CD4-positive, alpha-beta T cell treated with Interleukin-17A for 1 hour (primary cell): ENCODE measurements at places on chromosomes 7 and 10.

DNA sequence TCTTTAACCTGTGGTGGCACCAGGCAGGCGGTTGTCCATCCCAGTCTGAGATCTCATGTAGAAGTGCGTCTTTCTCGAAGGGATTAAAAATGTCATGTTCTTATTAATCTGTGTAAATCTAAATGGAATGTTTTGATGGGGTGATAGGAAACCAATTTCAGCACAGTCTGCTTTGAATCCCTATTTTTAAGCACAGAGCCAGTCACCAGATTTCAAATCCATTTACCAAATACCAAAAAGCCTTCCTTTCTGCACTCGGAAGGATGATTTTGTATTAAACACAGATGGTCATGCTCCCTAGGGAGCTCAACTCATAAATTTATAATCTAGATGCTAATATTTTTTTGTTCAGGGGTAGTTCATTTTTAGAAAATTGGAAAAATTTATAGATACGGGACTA is 160.6 kb upstream of the AOAH start:
- no peak for DNase-seq

DNA sequence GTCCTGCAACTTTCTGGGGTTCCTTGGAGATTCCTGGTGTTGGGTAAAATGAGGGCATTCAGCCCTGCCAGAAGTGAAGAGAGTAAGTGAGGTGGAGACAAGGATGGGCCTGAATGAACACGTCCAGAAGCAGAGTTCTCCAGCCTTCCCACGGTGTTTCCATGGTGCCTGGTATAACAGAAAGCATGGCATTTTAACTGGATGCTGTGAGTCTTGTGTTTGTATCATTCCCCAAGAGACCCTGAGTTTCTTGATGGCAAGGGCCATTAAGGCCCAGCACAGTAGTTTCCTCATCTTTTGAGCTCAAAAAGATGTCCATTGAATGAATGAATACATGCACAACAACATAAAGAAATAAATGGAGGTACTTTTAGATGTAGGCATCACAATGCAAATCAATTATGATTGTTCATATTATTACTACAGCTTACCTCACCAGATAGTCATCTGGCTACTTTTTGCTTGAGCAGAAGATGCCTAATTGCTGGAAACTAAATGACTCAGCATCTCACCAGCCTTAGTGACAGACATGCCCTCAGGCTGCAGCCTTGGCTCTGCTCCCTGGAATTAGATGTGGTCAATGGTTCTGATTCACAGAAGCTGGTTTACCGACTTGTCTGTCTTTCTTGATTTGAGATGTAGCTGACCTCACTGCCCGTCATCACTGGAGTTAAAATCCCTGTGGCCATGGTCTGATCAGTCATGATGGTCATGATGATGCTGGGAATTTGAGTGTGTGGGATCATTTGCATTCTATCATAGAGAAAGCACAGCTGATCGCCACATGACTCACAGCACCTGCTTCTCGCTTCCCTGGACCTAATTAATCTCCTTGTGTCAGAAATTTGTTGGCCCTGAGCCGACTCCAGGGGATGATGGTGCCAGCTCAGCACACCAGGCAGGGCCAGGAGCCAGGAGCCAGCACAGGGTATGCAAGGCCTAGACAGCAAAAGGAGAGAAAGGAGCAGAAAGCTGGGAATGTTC is 83.9 kb downstream of the CXCL12 start:
- no peak for DNase-seq

- no peak for DNase-seq
These were observed 26.4 kb upstream of the GSDME start for GRCh38 chr7:24783698-24784097.

- no peak for DNase-seq
These were observed 36.2 kb downstream of the RAMP3 start for GRCh38 chr7:45193828-45194227.

GRCh38 chr7:139541600-139542307 is 18.3 kb downstream of the CLEC2L start:
- DNase-seq = no peak

DNA sequence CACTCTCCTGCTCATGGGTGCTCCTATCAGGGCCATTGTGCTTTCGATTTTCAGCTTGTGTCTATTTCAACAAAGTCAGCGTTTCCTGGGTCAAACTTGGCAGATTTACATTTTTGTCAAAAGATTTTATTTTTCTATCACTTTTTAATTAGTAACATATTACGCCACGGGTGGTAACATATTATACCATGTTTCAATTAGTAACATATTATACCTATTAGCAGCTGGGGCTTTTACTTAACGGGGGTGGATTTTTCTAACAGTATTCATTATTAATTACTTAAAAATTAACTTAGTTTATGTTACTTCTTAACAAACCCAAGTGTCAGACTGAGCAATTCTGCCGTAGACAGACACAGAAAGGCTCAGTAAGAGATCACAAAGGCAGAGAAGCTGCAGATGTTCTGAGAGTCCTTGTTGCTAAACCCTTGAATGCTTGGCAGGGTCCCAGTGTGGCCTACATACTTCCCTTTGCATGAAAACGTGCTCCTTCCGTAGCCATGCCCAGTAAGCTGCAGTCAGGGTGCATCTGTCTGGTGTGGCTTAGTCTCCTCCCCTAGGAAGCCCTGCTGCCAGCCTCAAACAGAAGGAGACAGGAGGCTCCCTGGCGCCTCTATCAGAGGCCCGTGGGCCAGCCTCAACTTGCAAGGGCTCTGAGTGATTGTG is 263.1 kb upstream of the CXCL12 start:
- no peak for DNase-seq

GRCh38 chr10:4131407-4132215 is 346.6 kb upstream of the KLF6 start:
- peak; percentile 86 for DNase-seq

- DNase-seq = no peak
These were observed 198.7 kb downstream of the THSD7A start for GRCh38 chr7:11633310-11633709.

GRCh38 chr7:47153576-47153975 is 428.3 kb downstream of the TNS3 start:
- no peak for DNase-seq

- no peak for DNase-seq
These were observed 48.6 kb downstream of the ARHGAP19 start for GRCh38 chr10:97243836-97244235.

DNA sequence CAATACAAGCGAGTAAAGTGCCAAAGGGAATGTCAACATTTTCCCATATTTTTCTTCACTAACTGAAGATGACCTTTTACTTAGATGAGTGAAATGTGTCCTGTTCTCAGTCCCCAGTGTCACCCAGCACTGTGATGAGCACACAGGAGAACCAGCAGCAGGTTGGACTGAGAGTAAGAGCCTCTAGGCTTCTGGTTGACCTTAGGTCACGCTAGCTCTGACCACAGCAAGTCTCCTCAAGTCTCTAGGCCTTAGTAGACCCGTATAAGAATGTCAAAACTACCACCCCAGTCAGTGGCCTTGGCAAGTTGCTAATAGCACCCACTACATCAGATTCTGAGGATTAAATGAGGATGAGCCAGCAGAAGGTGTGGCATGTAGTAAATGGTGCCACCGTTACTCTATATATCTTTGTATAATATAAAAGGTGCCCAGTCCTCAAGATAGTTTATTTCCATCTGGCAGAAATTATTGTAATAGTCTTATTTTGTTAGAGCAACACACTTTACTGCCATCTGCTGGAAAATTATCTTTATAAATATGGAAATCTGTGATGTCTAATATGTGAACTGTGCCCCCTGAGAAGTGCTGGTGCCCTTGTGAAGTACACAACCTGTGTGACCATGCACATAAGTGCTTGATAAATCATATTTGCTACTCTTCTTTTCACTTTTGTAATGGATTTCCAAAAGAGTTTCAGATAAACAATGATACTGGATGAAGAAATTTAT is 75.7 kb downstream of the SPAG6 start:
- DNase-seq = peak; percentile 57

- DNase-seq = no peak
These were observed 56.5 kb downstream of the LYZL1 start for GRCh38 chr10:29345144-29345909.

GRCh38 chr10:1115607-1115955 is 59.4 kb downstream of the WDR37 start:
- DNase-seq = no peak

DNA sequence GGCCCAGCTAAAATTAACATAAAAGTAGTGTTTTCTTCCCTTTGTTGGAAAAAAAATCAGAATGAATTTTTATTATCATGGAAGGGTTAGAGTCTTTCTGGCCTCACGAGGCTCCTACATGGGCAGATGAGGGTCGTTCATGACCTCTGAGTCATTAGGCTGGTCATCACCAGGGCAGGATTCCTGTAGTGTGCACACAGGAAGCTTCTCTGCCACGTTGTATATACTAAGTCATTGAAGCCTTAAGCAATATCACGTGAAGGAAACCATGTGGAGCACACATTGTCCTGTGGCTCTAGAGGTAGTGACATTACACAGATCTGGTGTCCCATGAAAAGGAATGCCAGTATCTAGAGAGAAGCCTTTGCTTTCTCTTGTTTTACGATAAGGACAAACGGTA is 84.7 kb upstream of the C1QL3 start:
- no peak for DNase-seq

GRCh38 chr10:92997620-92998019 is 63.0 kb upstream of the CYP26C1 start:
- DNase-seq = no peak

DNA sequence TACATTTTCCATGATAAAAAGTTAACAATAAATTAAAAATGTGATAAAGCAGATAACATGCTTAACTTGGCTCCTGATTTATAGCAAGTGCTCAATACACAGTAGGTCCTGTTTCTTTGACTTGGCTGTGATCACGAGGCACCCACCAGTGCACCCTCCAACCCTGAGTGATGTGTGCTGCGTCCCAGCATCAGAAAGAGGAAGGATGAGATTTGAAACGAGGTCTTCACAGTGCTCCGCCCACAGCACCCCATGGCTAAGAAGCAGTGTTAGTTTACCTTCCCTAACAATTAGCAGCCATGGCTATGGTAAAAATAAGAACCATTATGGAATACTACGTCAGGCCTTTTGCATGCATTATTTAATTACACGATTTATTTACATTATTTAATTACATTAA is 292.0 kb upstream of the ZMIZ1 start:
- no peak for DNase-seq

- peak; percentile 16 for DNase-seq
These were observed 7.4 kb upstream of the NRCAM start for GRCh38 chr7:108463613-108464012.

GRCh38 chr10:32938554-32939061 is 19.4 kb downstream of the ITGB1 start:
- no peak for DNase-seq

DNA sequence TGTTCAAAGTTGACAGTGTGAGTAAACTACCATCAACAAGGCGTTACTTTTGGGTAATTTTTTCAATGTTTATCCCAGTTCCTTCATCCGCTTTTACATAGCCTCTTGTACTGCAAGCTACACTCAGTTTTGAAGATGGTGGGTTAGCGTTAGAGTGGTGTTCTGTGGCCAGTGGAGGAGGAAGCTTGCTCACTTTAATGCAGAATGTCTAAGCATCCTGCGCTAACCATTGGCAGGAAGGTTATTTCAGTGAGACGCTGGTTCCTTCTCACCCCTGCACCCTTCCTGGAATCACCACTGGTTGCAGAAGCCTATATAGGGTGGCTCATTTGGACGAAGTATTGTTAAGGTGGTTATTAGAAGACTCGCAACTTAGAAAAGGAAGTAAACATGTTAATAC is 159.1 kb downstream of the CELF2 start:
- DNase-seq = peak; percentile 70

DNA sequence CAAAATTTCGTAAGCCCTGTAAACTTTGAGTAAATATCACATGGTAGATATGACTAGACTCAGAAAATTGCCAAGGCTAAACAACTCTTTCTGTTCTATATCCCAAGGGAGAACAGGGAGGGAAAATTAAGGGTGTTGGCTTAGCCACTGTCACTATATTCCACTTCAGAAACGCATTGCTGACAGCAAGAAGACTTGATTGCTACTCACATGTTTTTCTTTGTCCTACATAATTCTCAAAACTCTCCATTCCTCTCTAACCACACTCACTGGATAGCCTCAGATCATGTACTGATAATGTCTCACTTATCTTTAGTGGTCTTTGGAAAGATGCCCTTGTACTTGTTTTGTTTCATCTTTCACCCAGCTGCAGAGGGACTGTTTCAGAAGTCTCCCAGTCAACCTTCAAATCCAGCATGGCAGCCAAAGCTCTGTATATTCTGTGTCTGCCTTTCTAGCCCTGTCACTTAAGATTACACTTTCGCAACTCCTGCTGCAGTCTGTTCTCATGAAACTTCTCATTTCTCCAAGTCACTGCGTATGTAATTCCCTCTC is 582.4 kb upstream of the FZD8 start:
- DNase-seq = no peak

DNA sequence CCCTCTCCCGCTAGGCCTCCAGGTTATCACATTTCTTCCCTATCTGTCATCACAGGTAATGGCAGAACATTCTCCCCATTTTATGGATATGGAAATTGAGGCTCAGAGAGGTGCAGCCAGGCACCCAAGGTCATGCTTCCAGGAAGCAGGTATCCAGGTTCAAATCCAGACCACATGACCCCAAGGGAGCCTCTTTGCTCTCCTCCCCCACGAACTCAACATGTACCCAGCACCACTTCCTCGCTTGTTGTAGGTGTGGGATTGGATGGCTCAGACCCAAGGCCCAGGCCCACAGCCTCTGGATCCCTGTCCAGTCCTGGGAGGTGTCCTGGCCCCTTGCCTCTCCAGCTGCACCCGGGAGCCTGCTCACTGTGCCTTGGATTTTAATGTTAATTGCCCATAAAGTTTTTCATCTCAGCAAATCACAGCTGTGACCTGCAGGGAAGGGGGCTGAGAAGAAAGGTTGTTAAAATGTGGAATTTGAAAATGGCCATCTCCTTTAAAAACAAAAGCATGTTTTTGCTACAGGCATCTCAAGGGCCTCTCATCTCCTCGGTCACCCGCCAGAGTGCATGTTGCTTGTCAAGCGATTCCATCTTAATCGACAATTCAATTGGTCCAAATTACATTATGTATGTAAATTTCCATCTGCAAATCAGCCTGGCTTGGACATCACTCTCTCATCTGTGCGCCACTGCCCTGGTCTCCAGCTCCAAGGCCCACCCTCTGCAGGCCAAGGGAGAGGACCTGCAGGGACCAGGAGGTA is 205.4 kb upstream of the ZMIZ1 start:
- no peak for DNase-seq

DNA sequence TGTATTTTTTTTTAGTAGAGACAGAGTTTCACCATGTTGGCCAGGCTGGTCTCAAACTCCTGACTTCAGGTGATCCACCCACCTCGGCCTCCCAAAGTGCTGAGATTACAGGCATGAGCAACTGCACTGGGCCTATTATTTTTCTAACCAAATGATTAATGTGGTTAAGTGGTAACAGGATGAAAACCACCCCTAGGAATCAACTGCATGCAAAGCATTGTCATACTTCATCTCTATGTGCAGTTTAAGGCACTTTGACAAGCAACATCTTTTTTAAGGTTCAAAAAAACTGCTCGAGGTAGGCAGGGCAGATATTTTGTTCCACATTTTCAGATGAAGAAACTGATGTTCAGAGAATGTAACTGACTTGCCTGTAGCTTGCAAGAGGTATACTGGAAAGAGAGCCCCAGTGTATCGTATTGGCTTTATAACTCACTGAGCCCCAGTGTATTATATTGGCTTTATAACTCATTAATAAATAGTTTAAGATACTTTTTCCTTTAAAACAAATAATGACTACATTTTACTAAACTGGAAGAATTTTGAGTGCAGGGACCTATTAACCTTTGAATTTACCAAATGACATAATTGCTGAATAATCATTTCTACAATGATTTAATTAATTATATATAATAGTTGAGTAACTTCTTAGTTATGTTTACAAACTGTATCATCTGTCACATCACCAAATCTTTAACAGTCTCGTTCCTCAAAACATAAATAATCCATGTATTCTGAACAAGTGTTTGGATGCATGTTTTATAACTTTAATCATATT is 38.1 kb downstream of the RTKN2 start:
- DNase-seq = no peak

GRCh38 chr7:106345421-106346166 is 60.8 kb upstream of the NAMPT start:
- peak; percentile 43 for DNase-seq
